ENCODE measurements at places on chromosomes 4 and X. TPM values are rescaled to one million over a fixed set of nuclear protein-coding genes. Genes with fewer than 3 reads are reported as not detected.

GRCh38 chr4:87974856-87975462, 555 bp upstream of the SPP1 start:
- DNase-seq = no peak

DNA sequence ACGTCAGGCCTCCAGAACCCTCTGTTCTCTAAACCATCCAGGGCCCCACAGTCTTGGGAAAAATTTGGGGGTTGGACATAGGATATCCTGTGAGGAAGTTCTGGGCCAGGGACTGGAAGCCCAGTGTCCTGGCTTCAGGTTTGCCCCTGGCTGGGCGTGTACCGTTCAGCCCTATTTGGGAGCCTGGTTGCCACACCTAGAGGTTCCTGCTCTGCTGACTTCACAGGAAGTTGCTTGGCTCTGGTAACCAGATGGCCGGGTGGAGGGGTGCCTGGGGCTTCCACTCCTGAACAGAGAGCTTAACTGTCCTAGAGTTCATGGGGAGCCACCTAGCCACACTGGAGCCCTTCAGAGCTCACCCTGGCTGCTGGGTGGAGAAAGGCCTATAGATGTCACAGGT, 1.1 kb downstream of the TAFAZZIN start:
- DNase-seq = no peak

DNA sequence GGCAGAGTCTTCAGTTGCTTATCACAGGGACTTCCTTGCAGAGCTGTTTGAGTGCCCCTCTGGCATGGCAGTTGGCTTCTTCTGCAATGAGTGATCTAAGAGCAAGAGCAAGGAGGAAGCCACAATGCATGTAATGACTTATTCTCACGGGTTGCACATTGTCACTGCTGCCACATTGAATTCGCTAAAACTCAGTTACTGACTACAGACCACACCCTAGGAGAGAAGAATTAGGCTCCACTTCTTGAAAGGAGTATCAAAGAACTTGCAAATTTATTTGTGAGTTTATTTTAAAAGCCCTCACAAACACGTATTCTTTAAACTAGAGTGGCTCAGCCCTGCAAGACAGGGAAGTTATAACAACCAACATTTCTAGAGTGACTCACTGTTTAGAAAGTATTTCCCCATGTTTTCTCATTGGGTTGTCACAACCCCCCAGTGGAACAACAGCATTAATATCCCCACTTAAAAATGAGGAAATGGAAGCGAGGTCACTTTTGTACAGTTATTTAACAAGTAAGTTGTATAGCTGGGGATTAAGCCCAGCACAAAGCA, 32.4 kb upstream of the RBPJ start:
- no peak for DNase-seq

GRCh38 chr4:123832173-123833026, 435.8 kb downstream of the SPRY1 start:
- DNase-seq = peak; percentile 100

- no peak for DNase-seq
Observed at GRCh38 chrX:26925088-26925487, 538.1 kb downstream of the PPP4R3C start.

DNA sequence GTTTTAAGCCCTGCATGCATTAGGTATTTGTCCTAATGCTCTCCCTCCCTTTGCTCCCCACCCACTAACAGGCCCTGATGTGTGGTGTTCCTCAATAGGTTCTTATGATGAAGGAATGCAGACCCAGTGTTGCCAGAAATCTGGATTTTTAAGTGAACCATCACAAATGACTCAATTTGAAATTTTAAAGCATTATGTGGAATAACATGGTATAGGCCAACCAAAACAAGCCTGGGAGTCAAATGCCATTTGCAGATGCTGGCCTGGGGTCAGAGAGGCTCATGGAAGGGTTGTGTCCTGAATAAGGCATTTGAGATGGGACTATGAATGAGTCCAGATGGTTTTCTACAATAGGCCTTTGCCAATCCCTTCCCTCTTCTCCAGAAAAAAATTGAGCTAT, 179.6 kb downstream of the SHROOM3 start:
- DNase-seq = no peak

GRCh38 chr4:128543696-128544095, 256.1 kb upstream of the PGRMC2 start:
- DNase-seq = no peak

GRCh38 chrX:136582624-136583023, 50.6 kb downstream of the VGLL1 start:
- no peak for DNase-seq

DNA sequence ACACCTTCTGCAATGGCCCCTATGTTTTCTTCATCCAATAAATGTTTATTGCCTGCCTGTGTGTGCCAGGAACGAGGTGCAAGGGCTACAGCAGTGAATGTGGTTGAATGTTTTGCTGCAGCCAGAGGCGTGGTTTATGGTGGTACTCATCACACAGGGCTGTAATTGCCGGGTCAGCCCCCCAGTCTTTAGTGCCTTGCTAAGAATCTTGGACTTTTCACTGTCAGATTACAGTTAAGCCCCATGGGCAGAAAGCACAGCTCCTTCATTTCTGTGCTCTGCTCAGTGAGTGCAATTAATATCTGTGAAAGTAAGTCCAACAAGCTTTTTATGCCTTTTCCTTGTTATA, 67.8 kb downstream of the TAPT1 start:
- no peak for DNase-seq

Gene KCND1
- 0.10 TPM for total RNA-seq

Gene ITIH6
- not detected for total RNA-seq

Gene GLUD2
- 0.36 TPM for total RNA-seq

Gene INTS6L
- total RNA-seq = 5.0 TPM

DNA sequence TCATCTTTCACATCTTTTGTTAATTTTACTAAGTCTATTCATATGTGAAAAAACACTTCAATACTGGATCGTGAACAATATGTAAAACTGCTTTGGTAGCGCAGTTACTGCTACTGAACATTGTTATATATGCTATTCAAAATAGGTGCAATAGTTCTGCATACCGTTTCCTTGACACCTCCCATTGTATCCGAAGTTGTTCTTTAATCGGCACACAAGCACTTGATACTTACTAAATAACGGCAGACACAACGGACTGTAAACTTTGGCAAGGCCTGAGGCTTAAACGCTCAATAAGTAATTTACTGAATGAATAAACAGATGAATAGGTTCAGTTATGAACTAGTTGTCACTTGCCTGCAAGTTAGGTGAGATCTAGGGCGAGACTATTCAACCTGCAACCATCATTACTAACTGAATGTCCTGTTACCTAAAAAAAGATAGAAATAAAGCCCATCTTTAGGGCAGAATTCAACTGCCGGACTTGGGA, 620 bp downstream of the ANAPC10 start:
- DNase-seq = no peak

- no peak for DNase-seq
Observed at GRCh38 chrX:121333942-121334341, 286.5 kb downstream of the GLUD2 start.

GRCh38 chr4:81021981-81022380, 8.5 kb upstream of the BMP3 start:
- DNase-seq = no peak

GRCh38 chrX:96483647-96484160, 200.9 kb upstream of the DIAPH2 start:
- no peak for DNase-seq

Gene BTC
- total RNA-seq = 0.21 TPM

DNA sequence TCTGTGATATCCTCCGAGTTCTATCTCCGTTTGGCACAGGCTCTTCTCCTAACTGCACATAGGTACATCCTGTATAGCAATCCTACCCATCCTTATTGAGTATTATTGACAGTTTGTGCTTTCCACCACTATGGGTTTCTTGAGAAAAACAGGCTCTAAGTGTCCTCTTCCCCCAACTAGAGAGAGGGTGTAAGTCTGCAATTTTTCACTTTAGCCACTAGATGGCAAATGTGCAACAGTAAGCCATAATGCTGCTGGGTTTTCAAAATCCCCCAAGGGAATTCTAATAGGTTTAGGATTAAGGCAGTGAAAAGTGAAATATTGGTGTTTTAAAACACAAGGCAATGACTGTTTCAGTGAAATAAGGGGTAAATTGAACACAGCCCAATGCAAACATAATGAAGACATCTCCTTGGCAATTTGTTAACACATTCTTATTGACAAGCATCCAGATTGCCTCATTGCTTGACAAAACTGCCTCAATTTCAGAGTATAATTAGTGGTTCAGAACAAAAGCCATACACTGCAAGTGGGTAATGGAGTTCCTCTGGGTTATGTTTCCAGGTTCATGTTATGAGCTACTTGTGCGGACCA, 239.0 kb upstream of the HTR2C start:
- DNase-seq = no peak

Gene PASD1
- not detected for total RNA-seq

Gene RNF150
- 1.5 TPM for total RNA-seq

- no peak for DNase-seq
Observed at GRCh38 chrX:153874366-153875125, 11.4 kb downstream of the L1CAM start.

Gene SRPX
- total RNA-seq = 43.2 TPM

Gene MAGIX
- 4.8 TPM for total RNA-seq

Gene MTCP1
- 1.1 TPM for total RNA-seq

Gene NAA11
- not detected for total RNA-seq

DNA sequence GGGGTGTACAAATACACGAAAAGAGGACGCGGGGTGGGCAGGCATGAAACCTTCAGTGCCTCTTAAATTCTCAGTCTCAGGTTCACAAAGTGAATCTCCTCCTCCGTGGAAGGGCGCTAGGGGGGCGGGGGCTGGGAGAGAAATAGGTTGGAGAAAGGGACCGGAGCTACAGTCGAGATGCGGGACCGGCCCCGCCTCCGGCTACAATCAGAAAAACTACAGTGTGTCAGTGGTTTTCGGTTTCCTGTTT, 3.4 kb downstream of the MAML3 start:
- peak; percentile 52 for DNase-seq

GRCh38 chr4:68360231-68360968, 10.5 kb upstream of the YTHDC1 start:
- no peak for DNase-seq

- DNase-seq = no peak
Observed at GRCh38 chrX:11759172-11759460, 1.1 kb downstream of the MSL3 start.

- no peak for DNase-seq
Observed at GRCh38 chr4:74013264-74013663, 14.8 kb upstream of the CXCL5 start.

DNA sequence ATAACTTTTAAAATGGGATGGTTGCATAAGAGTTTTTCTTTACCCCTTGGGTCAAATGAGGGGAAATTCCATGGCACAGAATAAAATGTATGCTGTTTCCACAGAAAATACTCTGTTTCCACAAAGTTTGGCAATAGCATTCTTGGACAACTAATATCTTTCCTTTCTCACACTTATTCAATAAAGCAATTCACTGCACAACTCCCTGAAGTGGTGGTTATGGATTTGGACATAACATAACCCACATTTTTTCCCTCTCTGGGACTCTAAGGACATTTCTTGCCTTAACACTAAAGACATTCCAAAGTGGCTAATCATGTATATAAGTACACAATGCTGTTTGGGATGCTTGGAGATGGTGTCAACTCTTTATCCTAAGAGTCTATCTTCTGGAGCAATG, 51.7 kb upstream of the GPM6B start:
- DNase-seq = no peak

Gene RHOXF2
- total RNA-seq = not detected

Gene CETN2
- total RNA-seq = 45.4 TPM

DNA sequence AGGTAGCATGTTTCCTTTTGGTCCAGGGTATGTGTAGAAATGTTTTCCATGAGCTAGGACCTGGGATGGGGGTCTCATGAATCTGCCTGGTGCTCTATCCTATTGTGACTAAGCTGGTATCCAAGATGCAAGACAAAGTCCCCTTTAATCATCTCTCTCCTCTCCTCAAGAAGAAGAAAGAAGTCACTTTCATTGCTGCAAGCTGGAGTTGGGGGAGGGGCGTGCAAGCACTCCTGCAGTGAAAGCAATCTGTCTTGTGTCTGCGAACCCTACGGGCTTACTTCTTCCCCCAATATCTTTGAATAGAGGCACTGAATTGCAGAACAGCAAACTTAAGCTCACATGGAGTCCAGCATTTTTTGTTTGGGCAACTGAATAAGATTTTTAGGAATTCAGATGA, 27.2 kb upstream of the GRPR start:
- DNase-seq = no peak

- no peak for DNase-seq
Observed at GRCh38 chrX:112513154-112513553, 166.6 kb downstream of the LHFPL1 start.

- no peak for DNase-seq
Observed at GRCh38 chr4:142242156-142242555, 603.9 kb downstream of the INPP4B start.

Gene PWWP3B
- 37.8 TPM for total RNA-seq

Gene ARFIP1
- total RNA-seq = 26.7 TPM

Gene GPR34
- total RNA-seq = not detected

DNA sequence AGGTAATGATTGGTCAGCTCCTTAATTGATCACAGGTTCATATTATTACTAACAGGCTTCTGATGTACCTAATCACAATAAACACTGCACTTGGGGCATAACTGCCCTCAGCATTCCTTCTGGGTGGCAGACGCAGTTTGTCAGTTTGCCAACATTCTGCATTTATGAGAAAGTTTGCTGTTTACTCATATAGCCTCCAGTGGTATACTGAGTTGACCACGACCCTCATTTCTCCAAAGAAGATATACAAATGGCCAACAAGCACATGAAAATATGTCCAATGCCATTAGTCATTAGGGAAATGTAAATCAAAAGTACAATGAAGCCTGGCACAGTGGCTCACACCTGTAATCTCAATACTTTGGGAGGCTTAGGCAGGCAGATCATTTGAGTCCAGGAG, 26.3 kb downstream of the EFHC2 start:
- no peak for DNase-seq

GRCh38 chrX:154002215-154002719, 17.4 kb downstream of the IRAK1 start:
- DNase-seq = peak; percentile 89

DNA sequence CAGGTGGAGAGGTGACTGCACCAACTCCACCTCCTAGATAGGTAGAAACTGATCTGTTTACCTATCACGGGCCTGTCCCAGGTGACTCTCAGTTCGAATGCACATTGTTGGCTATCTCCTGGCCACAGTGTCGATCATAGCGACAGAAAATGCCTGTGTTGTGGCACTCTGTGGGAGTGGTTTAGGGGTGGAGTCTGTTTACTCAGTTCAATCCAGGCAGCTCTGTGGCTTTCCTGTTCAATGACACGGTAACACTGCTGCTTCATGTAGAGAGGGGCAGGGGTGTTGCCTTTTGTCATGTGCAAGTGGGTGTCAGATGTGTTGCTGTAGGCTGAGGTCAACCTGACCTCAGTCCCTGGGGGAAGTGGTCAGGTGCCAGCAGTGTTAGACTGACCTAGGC, 1602.4 kb downstream of the TECRL start:
- no peak for DNase-seq

DNA sequence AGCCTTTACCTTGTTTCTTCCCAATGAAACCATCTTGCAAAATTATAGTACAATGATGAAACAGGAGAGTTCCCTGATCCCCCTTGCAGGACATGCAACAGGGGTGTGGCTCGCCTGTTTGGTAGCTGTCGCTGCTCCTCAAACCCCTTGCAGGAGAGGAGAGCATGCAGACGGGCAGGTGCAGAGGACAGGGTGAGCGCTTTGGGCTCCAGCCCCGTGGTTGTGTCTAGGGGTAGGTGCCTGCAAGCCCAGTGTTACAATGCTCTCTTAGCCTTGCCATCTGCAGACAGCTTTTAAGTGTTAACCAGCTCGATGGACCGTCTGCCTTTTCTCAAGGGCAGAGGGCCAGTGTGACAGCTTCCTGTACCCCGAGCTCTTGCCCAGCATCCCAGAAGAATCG, 102.0 kb downstream of the TAB3 start:
- no peak for DNase-seq

Gene GJB1
- total RNA-seq = not detected

- DNase-seq = no peak
Observed at GRCh38 chr4:27129871-27130366, 269.3 kb downstream of the STIM2 start.
